Activated CD4-positive, alpha-beta T cell treated with anti-CD3 and anti-CD28 coated beads, Interleukin-2, amount 50 U/mL, for 16 hours (primary cell): ENCODE measurements at places on chromosomes 2 and 18.
A peak's percentile ranks its signal among the peaks of the same experiment; 100 is the strongest.

DNA sequence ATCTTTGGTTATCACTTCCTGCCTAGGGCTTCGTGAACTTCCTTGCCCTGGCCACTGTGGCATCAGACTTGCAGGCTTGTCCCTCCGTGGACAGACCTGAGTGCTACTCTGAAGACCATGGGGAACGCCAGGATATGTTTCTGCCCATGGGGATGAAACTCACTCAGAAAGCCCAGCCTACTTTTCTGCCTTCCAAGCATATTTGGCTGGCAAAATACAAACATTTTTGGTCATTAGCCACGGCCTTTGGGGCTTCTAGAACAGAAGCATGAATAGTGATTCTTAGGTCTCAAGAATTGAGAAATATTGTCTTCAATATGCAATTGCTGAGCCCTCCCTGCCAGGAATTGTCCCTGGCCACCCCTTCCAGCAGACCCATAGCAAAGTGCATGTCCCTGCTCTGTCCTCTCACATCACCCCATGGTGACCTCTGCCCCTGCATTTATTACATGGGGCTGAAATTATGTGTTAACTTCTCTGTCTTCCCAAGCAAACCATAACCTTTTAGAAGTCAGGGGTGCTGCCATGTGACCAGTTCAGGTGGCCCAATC is 152.4 kb downstream of the OSR1 start:
- no peak for DNase-seq

- DNase-seq, result no peak
Observed at GRCh38 chr2:66753660-66754059, 318.7 kb downstream of the MEIS1 start.

DNA sequence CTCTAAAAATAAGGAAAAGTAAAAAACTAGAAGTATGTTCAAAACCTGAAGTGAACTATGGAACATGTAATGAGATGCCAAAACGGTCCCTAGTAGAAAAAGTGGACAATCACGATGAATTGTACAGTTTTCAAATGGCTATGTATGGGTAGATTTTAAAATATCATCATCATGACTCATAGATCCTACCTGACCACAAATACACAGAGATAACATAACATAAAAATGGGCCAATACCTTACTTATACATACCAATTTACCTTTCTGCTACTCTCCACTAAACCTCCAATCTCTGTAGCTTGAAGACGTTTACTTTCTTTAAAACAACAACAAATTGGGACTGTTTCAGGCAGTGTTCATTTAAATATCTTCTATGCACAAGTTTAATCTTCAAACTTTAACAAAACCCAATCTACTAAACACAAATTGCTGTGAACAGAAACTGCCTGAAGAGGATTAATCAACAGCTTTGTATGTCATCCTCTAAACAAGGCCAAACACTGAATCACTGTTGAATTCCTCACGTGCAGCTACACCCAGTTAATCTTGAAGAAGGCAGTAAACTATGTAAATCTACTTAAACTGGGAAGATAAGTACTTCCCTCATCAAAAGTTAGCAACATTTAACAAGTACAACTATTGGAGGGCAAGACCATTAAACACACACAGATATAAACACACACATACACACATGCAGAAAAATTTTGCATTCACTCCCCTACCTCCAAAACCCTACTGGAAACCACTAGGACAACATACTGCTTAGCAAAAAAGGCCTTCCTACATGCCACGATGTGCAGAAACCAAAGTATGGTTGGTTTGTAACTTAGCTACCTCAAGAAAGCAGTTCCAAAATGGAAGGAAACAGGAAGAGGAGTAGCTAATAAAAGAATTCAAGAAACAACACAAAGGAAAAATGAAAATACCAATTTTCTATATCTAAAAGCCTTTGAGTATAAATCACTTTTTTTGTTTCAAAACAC is 90.3 kb downstream of the RBMS1 start:
- no peak for DNase-seq

DNA sequence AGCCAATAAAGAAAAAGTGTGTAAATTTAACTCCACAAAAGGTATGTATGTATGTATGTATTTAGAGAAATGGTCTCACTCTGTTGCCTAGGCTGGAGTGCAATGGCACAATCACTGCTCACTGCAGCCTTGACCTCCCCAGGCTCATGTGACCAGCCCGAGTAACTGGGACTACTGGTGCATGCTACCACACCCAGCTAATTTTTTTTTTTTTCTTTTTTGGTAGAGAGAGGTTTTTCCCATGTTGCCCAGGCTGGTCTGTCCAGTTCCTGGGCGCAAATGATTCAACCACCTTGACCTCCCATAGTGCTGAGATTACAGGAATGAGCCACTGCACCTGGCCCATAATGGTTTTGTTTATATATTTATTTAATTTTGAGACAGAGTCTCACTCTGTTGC is 67.1 kb downstream of the CERKL start:
- no peak for DNase-seq

DNA sequence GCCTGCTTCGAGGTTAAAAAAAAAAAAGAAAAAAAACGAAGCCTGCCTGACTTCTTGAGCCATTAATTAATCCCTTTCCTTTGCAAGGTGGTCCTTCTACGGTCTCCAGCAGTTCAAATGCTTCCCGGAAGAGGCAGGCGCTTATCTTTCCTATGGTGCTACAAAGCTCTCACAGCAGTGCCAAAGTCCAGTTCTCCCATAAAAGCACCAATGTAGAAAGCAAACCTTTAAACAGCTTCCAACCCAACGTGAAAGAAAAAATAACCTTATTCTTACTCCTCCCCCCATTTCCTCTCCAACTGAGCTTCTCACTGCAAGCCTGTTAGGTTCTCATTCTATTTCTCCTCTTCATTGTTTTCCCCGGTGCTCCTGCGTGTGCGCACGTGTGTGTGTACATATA is 317.4 kb upstream of the SOX11 start:
- DNase-seq, result no peak

DNA sequence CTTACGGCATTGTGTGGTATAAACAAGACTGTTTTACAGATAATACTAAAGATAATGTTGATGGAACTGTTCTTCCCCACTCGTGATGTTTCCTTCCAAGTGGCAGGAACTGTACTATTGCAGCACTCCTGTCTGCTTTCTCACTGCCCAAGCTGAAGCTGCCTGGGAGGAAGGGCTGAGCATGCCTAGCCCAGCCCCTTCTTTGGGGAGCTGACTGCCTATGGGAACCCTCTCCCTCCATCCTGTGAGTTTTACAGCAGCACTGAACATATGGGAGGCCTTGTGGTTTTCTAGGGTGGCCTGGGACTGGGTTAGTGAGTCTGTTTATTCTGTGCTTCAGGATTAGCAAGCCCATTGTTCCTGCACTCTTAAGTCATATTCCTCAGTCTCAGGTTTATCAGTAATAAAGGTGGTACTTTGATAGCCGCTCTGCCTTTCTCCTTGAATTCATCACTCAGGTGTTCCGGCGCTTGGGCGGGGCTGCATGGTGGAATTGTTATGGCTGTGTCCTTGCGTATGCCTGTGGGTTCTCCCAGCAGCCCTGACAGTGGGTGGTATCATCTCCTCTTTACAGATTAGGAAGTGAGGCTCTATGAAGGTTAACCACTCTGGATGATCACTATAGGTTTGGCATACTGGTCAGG is 379.7 kb downstream of the PTPRM start:
- peak; percentile 27 for DNase-seq
